Stimulated activated CD8-positive, alpha-beta memory T cell treated with anti-CD3 and anti-CD28 coated beads, Interleukin-15, amount 100 ng/mL, for 24 hours (primary cell): ENCODE measurements at places on chromosomes 6 and 20.

DNA sequence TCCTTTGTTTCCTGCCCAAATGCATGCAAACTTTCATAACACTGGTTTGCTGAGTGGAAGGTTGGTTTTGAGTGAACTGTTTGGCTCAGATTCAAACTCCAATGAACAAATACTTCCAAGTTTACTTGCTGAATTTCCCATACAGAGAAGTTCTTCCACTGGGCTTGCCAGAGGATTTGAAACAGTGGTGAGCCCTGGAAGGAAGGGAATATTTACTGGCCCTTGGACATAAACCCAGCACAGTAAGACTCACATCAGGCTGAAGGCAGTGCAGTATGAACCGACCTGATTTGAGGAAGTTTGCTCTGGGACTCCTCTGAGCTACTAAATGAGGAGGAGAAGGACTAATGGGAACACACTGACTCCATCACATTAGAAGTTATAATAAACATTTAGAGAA is 3.8 kb downstream of the TRAF3IP2 start:
- no peak for DNase-seq

- no peak for DNase-seq
These were observed 6.6 kb downstream of the FOXS1 start for GRCh38 chr20:31838646-31839292.

DNA sequence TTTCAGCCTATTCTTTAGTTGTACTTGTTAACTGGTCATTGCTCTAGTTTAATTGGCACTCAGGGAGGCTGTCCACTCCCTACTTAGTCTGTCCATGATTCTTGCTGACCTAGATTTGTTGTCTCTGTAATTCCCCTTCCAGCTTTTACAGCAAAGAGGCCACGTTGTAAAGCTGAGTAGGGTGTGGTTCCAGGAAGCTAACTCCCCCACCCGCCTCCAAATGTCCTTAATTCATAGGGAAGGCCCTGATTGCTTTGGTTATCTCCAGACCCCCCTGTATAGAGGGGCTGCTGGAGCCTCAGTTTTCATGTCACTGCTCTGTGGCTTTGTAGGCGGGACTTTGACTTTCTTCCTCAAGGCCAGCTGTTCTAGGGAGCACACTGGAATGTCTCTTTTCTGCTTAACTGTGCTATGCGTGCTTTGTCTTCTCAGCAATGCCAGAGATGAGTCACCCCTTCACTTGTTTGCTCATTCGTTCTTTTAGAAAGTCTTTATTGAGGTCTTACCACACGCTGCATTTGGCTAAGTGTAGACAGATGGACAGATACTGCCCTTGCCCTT is 175.1 kb upstream of the JAG1 start:
- no peak for DNase-seq

DNA sequence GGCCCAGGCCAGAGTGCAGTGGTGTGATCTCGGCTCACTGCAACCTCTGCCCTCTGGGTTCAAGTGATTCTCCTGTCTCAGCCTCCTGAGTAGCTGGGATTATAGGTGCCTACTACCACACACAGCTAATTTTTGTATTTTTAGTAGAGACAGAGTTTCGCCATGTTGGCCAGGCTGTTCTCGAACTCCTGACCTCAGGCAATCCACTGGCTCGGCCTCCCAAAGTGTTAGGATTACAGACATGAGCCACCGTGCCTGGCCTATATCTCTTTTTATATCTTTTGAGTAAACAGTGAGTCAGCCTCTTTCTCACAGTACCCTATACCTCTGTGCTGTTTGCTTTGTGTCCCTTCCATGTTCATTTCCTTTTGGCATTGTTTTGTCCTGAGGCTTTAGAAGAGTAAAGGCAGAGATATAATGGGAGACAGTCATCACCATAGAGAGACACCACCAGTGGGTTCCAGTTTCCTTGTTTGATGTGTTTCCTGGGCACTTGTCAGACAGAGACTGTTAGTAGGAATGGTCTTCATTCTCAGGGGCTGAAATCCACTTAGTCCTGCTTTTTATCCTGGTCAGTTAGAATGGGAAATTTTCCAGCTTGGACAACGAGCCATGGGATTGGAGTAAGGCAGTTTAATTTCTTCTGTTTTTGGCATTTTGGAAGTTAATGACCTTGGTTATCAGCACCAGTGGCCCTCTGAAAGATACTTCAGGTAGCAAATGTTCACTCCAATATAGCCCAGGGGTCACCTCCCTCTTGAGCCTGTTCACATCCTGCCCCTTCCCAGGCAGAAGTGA is 32.2 kb upstream of the ASXL1 start:
- DNase-seq = no peak

DNA sequence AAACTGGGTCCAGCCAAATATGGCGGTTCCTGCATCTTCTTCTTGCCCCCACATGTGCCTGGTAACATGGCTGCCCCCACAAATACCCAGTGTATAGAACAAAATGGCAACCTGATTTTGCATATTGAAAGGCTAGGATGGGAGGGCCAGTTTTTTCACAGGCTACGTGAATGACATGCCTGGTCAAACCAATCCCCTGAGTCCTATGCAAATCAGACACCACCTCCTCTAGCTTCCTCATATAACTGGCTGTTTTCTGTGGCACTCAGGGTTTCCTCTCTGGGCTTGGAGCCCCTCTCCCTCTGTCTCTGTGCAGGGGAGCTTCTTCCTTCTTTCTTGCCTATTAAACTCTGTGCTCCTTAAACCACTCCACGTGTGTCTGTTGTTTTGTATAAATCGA is 372.1 kb downstream of the KIF16B start:
- DNase-seq = no peak

DNA sequence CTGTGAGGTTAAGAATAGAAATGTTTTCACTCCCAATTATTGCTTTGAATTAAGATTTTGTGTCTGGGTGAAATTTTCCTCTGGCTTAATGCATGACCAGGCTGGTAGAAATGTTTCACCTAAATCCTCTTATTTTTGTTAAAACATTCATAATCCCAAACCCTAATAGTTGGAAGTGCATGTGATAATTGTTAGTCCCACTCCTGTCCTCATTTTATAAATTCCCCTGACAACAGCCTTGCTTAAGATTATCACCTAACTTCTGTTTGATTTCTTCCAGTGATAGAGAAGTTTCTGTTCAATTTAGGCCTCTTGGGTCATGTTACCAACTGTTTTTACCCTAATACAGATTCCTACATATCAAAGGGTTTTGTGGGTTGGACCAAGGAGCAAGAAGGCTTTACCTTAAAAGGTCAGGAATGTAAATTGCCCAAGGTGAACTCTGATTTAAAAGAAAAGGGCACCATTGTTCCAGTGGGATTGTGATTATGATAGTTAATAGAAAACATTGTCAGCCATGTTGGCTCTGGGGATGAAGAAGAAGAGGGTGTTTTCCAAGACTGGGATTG is 158.7 kb upstream of the CENPW start:
- no peak for DNase-seq

- DNase-seq = no peak
These were observed 13.4 kb upstream of the CPNE5 start for GRCh38 chr6:36852481-36853147.

- DNase-seq = no peak
These were observed 19.8 kb downstream of the XRN2 start for GRCh38 chr20:21322921-21323331.

- DNase-seq = no peak
These were observed 8.5 kb downstream of the ZBP1 start for GRCh38 chr20:57611586-57612311.

GRCh38 chr6:155093430-155093829 is 98.3 kb downstream of the TIAM2 start:
- DNase-seq = no peak

DNA sequence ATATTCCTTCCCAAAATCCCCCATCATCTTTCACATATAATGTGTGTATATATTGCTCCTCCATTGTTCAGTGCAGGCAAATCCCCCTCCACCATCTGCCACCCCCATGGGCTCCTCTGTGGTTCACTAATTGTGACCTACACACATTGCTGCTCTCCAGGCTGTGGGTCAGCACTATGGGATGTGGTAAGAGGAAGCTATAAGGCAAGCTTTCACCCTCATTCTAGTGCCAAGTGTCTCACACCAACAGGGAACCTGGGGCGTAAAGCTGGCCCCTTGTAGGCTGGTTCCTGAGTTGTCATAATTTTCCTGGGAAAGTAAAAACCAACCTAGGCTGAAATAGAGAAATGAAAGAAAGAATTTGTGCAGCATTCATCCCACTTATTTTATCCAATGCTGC is 16.8 kb downstream of the FKBP1A start:
- DNase-seq = no peak

- DNase-seq = no peak
These were observed 154.7 kb upstream of the LAMP5 start for GRCh38 chr20:9359561-9360308.

DNA sequence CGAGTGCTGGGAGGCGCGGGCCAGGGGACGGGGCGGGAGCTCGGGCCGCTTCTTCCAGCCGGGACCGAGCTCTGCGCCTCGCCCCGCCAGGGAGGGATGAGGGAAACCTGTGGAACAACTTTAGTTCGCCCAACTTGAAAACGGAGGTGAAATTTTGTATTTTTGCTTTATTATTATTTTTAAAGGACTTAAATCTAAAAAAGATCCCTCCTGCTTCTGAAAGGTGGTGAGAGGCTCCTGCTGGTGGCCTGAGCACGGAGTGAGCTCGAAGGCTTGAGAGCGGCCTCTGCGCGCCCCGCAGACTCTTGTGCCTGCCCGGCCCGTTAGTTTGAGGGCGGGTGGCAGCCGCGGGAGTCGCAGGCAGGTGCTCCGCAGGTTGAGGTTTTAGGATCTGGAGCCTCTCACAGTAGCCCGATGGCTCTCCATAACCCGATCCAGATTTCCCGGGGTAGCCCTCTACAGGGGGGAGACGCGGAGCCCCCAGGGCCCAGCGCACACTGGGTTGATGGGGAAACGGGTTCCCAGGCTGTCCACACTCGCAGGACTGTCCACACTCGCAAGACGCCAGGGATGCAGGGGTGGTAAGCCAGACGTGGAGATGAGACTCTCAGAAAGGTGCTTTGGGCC is 46.2 kb upstream of the SUPT3H start:
- DNase-seq = peak; percentile 8

- DNase-seq = no peak
These were observed 89.4 kb downstream of the LINC00237 start for GRCh38 chr20:21016751-21017150.

DNA sequence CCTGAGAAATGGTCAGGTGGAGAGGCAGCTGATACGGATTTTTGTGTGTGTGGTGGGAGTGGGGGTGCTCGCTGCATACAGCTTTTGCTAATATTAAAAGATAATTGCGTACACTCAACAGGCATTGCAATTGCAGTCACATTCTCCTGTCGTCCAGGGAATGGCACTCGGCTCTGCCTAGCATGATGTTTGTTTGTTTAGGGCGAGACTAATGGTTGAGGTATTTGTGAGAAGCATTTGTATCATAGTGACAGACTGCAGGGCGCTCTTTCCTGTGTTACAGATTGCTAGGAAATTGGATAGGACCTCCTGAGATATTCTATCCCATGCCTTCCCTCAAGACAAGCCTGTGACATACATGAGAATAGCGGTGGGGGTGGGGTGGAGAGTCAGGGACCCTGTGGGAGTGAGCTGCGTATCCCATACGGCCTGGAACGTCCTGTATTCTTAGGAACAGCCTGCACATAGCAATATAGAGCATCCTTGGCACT is 207.4 kb downstream of the SOX4 start:
- DNase-seq = no peak

GRCh38 chr20:33076662-33077372 is 2.6 kb upstream of the BPIFB4 start:
- no peak for DNase-seq

DNA sequence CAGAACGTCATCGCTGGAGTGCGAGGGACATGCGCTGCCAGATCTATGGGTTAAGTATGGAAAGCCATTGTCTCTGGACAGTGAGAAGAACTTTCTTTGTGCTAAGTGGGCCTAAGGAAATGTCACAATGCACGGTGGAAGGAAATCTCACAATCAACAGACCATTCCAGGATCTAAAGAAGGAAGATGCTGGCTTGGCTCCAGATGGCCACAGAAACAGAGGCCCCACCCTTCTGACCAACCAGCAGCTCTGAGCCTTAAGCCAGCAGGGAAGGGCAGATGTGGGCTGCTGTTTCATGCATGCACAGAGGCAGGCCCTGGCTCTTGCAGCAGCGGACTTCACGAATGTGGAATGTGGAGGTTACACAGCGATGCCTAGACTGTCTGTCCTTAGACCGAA is 156.3 kb downstream of the SOBP start:
- no peak for DNase-seq

DNA sequence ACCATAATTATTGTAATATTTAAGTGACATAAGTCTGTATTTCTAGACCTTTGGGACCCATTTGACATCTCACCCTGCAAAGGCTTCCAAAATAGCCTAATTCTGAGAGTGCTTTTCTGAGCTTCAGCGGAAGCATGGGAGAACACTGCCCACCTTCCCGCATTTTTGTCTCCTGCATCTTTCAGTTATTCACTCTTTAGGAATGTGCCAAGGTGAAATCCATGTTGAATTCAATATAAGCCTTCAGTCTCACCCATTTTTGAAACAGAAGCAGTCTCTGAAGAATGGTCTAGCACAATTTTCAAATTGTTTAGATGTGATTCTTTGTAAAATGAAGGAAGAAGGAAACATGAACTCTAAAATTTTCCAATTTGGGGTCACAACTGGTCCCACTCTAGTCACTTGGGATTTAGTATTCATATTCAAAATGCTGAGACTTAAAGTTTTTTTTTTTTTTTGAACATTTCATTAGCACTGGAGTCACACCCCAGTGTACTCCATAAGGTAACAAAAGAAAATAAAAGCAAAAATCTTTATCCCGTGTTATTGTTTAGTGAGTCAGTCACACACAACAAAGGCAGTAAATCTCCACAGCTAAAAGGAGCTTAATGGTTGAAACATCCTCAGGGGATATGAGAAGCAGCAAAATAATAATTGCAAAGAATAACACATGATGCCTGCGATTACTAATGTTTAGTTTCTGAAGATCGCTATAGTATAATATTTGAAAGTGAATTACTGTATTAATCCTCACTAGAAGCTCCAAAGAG is 479.9 kb upstream of the BTBD3 start:
- no peak for DNase-seq

DNA sequence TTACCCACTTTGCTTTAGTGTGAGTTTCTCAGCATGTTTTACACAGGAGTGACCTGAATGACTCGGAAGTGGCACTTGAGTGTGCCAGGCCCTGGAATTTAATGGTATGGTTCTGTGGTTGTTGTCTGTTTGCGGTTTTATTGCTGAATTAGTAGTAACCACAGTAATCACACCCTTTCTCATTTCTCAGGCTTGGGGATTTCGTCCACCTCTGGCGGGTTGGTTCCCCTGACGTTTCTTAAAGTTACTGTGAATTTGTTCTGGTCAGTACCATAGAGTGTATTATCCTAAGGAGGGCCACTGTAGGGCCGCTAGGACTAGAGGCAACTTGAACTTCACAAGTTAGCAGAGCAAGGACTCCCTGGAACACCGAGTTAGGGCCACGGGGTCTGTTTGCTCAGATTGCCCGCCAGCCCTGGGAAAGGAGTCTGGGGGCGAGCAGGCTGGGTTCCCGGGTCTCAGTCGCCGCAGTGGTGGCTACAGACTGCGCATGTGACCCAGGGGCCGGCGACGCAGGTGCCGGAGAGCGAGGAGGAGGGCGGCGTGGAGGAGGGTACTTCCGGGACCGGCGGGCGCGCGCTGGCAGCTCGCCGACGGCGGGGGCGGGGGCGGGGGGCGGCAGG is 546 bp upstream of the KLHL32 start:
- DNase-seq = no peak

- no peak for DNase-seq
These were observed 1.9 kb upstream of the CST8 start for GRCh38 chr20:23488996-23489395.
